ENCODE measurements at places on chromosomes 3 and 15.
A peak's percentile ranks its signal among the peaks of the same experiment; 100 is the strongest.

GRCh38 chr15:89444241-89445225 lies 51.9 kb downstream of the RHCG start:
- DNase-seq: no peak

GRCh38 chr3:13332158-13332557 lies 88.0 kb downstream of the NUP210 start:
- DNase-seq: peak; percentile 93

DNA sequence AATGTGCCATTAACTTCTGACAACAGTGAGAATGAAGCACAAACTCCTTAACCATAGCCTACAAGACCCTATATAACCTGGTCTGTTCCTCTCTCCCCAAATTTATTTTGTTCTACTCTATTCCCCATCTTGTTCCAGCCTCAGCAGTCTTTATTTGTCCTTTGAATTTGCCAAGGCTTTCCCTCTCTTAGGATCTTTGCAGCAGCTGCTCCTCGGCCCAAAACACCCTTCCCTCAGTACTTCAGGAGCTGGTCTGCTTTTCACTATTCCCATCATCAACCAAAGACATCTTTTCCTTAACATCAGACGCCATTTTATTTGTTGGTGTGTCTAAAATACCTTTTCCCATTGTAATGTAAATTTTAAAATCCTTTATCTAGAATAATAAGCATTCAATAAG lies 10.2 kb downstream of the PRICKLE2 start:
- no peak for DNase-seq

DNA sequence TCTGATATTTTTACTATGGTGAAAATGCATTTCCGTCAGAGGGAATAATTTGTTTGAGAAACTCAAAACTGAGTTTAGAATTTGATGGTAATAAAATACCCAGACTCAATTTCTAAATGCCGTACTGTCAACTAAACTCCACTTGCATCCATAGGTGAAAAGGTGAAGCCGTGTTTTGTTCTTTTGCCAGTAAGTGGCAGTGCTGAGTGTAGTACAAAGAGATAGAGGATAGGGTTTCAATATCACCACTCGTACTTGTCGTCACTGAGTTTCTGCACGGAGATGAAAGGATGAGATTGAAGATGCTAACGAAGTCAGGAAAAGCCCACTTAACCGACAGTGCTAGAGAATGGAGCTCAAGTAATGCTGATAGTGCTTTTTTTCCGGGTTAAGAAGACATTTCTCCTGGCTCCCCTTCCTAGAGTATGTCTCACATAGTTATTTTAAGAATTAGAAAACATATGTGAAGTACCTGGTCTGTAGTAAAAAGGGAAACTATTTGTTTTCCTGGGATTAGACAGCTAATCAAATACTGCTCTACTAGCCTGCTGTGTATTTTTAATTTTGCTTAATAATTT lies 345.1 kb downstream of the IL5RA start:
- peak; percentile 34 for DNase-seq

DNA sequence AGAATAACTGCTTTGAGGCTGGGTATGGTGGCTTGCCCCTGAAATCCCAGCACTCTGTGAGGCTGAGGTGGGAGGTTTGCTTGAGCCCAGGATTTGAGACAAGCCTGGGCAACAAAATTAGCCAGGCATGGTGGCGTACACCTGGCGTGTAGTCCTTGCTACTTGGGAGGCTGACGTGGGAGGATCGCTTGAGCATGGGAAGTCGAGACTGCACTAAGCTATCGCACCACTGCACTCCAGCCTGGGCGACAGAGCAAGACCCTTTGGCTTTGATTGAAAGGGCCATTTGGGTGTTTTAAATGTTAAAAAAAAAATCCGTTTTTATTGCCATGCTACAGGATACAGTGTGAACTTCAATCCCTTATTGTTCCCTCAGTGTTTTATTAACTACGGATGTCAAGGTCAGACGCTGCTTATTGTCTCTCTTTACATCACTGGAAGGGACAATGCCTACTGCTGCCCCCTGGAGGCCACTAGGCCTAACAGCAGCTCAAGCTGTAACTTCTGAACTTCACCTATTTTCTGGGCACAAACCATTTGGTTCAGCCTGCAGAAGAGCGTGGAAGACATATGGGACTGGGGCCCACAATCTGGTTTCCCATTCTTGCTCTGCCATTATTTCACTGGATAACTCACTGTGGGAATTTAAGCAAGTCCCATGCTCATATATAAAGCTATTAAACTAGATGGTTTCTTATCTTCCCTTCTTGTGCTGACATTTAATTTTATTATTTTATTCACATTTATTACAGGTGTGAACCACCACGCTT lies 15.3 kb upstream of the IREB2 start:
- DNase-seq: no peak

DNA sequence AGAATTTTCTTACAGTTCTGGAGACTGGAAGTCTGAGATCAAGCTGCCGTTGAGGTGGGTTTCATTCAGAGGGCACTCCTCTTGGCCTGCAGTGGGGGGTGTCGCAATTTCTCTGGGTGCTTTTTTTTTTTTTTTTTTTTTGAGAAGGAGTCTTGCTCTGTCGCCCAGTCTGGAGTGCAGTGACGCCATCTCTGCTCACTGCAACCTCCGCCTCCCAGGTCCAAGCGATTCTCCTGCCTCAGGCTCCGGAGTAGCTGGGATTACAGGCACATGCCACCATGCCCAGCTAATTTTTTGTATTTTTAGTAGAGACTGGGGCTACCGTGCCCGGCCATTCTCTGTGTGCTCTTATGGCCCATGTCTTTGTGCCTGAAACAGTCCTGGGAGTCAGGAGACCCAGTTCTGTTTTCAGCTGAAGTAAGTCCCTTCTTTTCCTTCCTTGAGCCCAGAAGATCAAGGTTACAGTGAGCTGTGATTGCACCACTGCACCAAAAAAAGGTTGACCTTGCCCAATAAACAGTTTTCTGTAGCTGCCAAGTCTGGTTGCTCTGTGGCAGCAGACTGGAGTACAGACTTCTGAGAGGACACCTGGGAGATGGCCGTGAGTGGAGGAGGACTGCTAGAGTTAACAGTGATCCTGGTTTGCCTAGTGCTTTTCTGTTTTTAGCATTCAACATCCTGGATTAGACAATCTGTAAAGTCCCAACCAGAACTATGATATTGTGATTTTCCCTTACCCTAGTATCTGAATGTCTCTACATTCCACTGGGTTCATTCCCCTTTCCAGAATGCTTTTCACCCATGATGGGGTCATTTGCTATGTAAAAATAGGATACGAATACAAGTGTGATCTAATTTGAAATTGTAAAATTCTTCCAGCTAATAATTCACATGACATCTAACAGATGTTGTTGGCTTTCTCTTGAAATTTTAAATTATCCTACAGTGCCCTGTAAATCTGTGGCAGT lies 76.6 kb upstream of the RNF7 start:
- no peak for DNase-seq

- no peak for DNase-seq
These were observed 72.0 kb downstream of the PDZRN3 start for GRCh38 chr3:73552700-73553099.

DNA sequence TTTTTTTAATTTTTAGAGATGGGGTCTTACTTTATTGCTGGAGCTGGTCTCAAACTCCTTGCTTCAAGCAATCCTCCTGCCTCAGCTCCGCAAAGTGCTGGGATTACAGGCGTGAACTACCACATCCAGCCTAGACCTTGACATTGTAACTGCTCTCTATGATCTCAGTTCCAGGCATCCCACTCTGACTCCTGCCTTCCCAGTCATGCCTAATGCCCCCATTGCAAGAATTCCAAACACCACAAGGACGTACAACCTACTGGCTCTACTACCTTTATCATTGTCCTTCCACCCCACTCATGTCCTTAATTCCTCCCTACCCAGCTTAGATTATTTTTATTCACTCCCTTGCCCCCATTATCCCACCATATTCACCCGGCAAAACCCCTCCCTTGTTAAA lies 21.6 kb downstream of the NKIRAS1 start:
- DNase-seq: no peak

GRCh38 chr3:123229145-123229544 lies 27.4 kb downstream of the SEC22A start:
- DNase-seq: no peak

DNA sequence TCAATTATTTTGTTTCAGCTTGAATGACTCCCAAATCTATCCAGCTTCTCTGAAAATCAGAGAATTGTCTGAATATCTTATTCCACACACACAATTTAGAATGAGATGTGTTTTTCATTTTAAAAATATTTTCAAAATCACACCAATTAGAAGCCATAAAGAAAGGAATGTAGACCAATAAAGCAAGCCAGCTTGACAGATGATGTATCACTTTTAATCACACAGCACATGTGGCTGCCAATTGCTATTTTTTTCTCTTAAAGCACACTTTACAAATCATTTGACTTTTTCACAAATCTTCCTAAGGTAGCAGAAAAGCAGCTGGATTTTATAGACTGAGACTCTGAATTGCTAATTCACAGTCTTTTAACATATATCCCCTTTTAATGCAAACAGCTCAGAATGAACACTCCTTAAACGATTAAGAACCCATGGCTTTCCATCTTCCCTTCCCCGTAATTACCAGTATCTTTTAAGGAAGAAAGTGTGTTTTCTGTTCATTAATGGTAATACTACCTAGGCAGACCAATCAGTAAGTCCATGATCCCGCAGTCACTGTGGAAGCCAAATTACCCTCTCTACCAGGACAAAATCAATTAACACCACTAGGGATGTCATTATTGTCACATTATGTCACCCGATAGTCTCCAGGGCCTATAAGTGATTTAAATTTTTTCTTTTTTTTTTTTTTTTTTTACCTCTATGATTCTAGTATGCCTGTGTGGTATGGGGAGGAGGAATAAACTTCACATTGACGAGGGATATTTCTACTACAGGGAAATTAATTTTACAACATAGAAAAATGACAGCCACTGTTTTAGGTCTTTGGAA lies 250.0 kb upstream of the VEPH1 start:
- DNase-seq: no peak

- no peak for DNase-seq
These were observed 224.6 kb downstream of the VPS13C start for GRCh38 chr15:61835496-61836106.

- DNase-seq: no peak
These were observed 109.4 kb upstream of the RAD18 start for GRCh38 chr3:9072667-9073009.

DNA sequence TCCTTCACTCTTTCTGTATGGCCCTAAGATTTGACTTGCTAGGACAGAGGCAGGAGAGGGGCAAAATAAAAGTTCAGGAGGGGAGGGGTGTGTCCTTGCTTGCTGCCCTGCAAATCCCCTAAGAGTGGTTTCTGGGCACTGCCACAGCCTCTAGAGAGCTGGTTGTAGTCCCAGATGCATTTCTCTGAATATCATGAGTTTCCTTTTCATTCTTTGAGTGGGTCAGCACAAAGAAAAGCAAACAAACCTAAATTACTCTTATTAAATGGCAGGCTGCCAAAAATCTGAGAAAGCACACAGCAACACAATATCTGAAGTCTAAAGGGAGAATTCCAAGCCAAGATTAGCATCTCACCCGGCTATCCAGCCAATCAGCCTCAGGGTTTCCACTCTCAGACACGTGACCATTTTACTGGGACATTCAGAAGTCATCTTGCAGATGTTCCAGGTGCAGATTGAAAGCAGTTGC lies 919.3 kb downstream of the TUSC7 start:
- DNase-seq: peak; percentile 72

- no peak for DNase-seq
These were observed 122.4 kb downstream of the THSD4 start for GRCh38 chr15:71237456-71238188.

GRCh38 chr15:74867466-74868038 lies 5.6 kb downstream of the SCAMP2 start:
- DNase-seq: no peak

GRCh38 chr3:127485396-127486170 lies 105.0 kb downstream of the TPRA1 start:
- DNase-seq: no peak

- DNase-seq: no peak
These were observed 78.2 kb downstream of the DAPK2 start for GRCh38 chr15:63968122-63968524.

- DNase-seq: no peak
These were observed 285.0 kb downstream of the SQOR start for GRCh38 chr15:45919806-45920205.

- no peak for DNase-seq
These were observed 39.3 kb downstream of the PDHB start for GRCh38 chr3:58394339-58394738.

DNA sequence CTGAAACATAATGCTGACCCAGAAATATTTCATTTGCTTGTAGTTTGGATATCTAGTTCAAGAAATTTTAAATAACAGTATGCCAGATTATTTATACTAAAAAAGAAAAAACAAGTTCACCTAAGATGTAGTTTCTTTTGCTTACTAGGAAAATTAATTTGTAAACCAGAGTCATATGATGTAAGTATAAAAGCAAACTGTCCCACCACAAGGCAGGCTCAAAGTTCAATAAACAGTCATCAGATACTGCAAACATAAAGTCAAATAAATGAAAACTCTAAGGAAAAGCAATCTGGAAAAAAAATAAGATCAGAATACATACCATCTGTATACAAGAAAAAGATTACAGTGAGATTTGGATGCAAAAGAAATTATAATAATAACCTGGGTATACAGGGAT lies 40.2 kb upstream of the WDR5B start:
- DNase-seq: no peak

DNA sequence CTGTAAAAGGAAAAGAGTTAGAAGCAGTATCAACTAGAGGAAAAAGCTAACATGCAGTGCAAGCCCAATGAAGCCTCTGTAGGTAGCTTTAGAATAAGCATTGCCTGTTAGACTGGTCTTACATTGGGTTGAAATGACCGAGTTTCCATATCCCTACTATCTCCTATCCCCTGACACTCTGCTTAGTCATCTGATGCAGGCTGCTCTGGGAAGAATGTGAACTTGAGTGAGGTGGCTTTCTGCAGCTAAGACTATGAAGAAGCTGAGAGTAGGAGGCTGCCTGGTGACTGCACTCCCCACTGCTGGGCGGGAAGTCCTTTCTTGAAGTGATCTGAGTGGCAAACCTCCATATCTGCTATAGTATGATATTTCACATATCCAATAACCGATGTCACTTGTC lies 64.7 kb downstream of the OXSM start:
- no peak for DNase-seq

GRCh38 chr3:159258934-159259333 lies 457.1 kb downstream of the MFSD1 start:
- no peak for DNase-seq

- DNase-seq: peak; percentile 84
These were observed 293.3 kb downstream of the MEX3B start for GRCh38 chr15:81752546-81752942.

DNA sequence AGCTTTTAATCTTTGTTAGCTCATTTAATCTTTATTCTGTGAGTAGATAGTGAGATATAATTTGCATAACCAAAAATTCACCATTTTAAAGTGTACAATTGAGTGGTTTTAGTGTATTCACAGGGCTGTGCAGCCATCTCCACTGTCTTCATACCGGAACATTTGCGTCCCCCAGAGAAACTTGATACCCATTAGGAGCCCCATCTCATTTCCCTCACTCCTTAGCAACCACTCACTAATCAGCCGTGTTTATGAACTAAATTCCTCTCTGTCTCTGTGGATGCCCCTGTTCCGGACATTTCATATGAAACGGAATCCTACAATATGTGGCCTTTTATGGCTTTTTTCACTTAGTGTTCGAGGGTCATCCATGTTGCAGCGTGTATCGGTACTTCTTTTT lies 38.2 kb downstream of the PAK2 start:
- DNase-seq: no peak

- DNase-seq: no peak
These were observed 96.0 kb downstream of the TP63 start for GRCh38 chr3:189727158-189727557.
